ENCODE measurements at places on chromosomes 3 and 15. TPM values are rescaled to one million over a fixed set of nuclear protein-coding genes. Genes with fewer than 3 reads are reported as not detected.

Gene TRA2B
- total RNA-seq = 179 TPM

Gene GOLGA6L7
- total RNA-seq = not detected

Gene TEX264
- 40.0 TPM for total RNA-seq

Gene SCG3
- total RNA-seq = not detected

Gene XXYLT1
- 3.9 TPM for total RNA-seq

Gene KNG1
- total RNA-seq = not detected

Gene HTR3E
- not detected for total RNA-seq

Gene IL5RA
- 0.12 TPM for total RNA-seq

Gene CLRN1
- total RNA-seq = not detected

Gene SNTN
- not detected for total RNA-seq

Gene GRAMD2A
- not detected for total RNA-seq

Gene ZSCAN29
- total RNA-seq = 34.8 TPM

Gene CLDN1
- total RNA-seq = not detected

Gene IL16
- 400 TPM for total RNA-seq

Gene ANKDD1A
- 5.9 TPM for total RNA-seq

Gene TRH
- not detected for total RNA-seq

Gene AMIGO3
- not detected for total RNA-seq

Gene OGG1
- 46.9 TPM for total RNA-seq

Gene SLC2A2
- not detected for total RNA-seq

Gene SKOR1
- total RNA-seq = 0.30 TPM

Gene PLSCR5
- total RNA-seq = not detected

Gene MNS1
- total RNA-seq = not detected
